Stimulated activated CD4-positive, alpha-beta T cell treated with anti-CD3 and anti-CD28 coated beads, Interleukin-15, amount 100 ng/mL, for 48 hours (primary cell): ENCODE measurements at places on chromosomes 7 and 10.

GRCh38 chr10:131710142-131710861 lies 190.5 kb upstream of the PPP2R2D start:
- no peak for DNase-seq

DNA sequence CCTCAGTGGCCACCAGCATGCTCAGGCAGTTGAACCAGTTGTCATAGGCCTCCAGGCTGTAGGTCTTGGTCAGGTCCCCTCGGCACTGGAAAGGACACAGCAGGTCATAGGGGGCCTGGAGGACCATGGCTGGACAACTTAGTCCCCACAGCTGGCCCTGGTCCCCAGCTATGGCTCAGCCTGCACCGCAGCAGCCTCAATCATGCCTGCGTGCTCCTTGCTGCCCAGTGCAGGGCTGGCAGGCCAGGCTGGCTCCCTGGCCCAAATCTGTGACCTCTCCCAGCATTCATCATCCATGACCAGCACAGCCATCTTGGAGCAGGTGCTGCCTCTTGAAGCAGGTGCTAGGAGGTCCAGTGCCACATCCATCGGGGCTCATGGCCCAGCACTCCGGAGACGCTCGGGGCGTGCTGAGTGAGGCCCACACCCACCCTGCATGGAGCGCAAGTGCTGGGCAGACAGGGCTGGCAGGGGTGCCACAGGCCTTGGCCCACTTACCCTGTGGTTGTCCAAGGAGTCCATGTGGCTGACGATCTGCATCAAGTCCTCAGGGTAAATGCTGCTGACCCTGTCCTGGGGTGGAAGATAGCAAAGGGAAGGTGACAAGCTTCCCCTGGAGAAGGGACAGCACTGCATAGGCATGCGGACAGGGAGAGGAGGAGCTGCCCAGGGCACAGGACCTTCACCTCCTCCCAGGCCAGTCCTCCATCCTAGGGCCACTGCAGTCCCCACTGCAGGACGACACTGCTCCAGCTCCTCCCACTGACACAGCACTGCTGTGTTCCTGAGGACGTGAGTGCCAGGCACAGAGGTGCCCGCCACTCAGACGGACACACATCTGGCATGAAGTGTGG lies 61.7 kb downstream of the CSGALNACT2 start:
- DNase-seq: no peak

- DNase-seq: no peak
These were observed 1.2 kb upstream of the TMEM178B start for GRCh38 chr7:141072548-141073172.

- no peak for DNase-seq
These were observed 78.9 kb upstream of the EGR2 start for GRCh38 chr10:62895063-62895462.

DNA sequence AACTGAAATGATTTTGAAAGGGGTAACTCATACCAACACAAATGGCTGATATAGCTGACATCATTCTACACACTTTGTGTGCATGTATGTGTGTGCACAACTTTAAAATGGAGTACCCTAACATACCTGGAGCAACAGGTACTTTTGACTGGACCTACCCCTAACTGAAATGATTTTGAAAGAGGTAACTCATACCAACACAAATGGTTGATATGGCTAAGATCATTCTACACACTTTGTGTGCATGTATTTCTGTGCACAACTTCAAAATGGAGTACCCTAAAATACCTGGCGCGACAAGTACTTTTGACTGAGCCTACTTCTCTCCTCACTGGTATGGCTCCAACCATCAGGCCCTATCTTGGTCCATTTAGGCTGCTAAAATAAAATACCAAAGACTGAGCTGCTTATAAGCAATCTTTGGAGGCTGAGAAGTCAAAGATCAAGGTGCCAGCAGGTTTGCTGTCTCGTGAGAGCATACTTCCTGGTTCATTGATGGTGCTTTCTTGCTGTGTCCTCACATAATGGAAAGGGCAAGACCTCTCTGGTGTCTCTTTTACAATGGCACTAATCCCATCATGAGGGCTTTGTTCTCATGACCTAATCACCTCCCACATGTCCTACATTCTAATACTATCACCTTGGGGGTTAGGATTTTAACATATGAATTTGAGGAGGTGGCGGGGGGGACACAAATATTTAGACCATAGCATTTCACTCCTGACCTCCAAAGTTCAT lies 173.3 kb downstream of the CFTR start:
- DNase-seq: no peak

GRCh38 chr7:91660734-91661356 lies 219.7 kb downstream of the MTERF1 start:
- DNase-seq: no peak

- DNase-seq: no peak
These were observed 541.4 kb downstream of the SUGCT start for GRCh38 chr7:40676221-40676620.

- peak; percentile 63 for DNase-seq
These were observed 8.1 kb downstream of the TASOR2 start for GRCh38 chr10:5692461-5693358.

DNA sequence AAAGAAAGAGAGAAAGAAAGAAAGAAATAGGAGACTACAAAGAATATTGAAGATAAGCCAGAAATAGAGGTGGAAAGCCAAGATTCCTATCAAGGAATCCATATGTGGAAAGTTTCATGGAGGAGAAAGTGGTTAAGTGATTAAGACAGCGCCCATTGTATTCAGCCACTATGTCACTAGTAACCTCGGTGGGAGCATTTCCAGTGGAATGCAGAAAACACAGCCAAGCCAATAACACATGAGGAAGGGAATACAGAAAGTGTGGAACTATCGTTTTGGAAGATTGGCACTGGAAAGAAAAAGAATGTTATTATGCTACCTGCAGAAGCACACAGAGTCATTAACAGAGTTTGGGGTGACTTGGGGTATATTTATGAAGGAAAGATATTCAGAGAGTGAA lies 2.7 kb downstream of the MGAM2 start:
- no peak for DNase-seq

DNA sequence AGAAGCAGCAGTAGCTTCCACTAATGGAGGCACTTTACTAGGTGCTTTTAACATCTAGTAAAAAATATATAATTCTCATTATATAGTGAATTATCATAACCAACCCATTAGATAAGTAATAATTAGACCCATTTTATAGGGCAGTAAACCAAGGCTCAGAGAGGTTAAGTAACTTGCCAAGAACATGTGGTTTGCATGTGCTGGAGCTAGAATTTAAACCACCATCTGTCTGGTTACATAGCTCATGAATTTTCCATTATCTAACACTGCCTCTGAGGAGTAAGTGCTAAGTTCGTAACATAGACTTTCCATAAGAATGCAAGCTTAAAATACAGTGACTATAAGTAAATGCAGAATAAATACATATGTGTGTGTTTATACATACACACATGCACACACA lies 41.9 kb downstream of the CREB3L2 start:
- no peak for DNase-seq

GRCh38 chr7:17123020-17123419 lies 175.4 kb upstream of the AHR start:
- no peak for DNase-seq

DNA sequence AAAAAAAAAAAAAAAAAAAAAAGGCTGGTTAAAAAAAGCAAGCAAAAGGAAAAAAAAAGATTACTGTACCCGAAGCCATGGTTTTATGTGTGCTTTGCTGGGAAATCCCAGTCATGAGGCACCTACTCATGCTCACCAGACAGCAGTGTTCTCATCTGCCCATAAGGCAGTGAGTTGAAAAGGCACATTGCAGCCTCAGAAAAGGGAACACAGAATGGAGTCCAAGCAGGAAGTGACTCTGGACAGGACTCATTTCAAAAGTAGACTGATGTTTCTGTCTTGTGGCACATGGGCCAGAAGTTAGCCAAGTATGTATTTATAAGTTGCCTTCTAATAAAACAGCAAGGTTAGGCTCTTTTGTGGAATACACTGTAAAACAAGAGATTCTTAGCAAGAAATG lies 40.2 kb downstream of the PDSS1 start:
- peak; percentile 35 for DNase-seq

DNA sequence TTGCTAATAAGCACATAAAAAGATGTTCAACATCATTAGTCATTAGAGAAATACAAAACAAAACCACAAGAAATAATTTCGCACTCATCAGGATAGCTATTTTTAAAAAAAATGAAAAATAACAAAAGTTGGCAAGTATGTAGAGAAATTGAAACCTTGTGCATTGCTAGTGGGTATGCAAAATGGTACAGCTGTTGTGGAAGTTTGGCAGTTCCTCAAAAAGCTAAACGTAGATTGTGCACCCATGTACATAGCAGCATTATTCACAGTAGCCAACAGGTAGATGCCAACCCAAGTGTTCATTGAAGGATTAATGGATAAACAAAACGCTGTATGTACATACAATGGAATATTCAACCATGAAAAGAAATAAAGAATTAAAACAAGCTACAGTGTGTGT lies 35.3 kb upstream of the STARD3NL start:
- DNase-seq: no peak

- DNase-seq: no peak
These were observed 33.9 kb upstream of the EEPD1 start for GRCh38 chr7:36119005-36119706.

- no peak for DNase-seq
These were observed 172.5 kb downstream of the VTI1A start for GRCh38 chr10:112619556-112619955.
